ENCODE measurements at places on chromosomes 1 and 21. TPM values are rescaled to one million over a fixed set of nuclear protein-coding genes. Genes with fewer than 3 reads are reported as not detected.

- no peak for DNase-seq
Observed at GRCh38 chr1:110582378-110582777, 23.8 kb downstream of the KCNA2 start.

Gene HSF2BP
- 3.9 TPM for total RNA-seq

Gene SLC44A3
- total RNA-seq, result 1.1 TPM

Gene CDC73
- total RNA-seq, result 11.3 TPM

GRCh38 chr1:64516301-64516700, 46.4 kb downstream of the CACHD1 start:
- no peak for DNase-seq

Data from H4 (cell line).